Fibroblast of villous mesenchyme (primary cell): ENCODE measurements at places on chromosomes 5 and 9. TPM values are rescaled to one million over a fixed set of nuclear protein-coding genes. Genes with fewer than 3 reads are reported as not detected.

- DNase-seq, result no peak
Observed at GRCh38 chr9:108961151-108961550, 27.0 kb downstream of the ABITRAM start.

DNA sequence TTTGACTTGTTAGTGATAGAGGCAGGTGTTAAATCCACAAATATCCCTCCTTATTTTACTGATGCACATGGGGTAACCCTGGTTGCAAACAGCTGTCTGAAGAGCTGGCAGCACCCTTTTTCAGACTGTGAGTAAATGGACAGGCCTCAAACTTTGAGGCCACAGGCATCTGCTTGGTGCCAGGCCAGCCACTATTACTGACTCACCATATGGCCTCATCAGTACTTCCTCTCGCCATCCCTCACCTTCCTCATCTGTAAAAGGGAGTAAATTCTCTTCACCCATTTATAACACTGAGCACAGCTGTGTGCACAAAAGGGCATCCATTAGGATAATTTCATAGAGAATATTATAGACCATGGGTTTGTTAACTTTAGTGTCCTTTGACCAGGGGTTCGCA, 11.9 kb upstream of the TNIP1 start:
- DNase-seq, result peak; percentile 62

DNA sequence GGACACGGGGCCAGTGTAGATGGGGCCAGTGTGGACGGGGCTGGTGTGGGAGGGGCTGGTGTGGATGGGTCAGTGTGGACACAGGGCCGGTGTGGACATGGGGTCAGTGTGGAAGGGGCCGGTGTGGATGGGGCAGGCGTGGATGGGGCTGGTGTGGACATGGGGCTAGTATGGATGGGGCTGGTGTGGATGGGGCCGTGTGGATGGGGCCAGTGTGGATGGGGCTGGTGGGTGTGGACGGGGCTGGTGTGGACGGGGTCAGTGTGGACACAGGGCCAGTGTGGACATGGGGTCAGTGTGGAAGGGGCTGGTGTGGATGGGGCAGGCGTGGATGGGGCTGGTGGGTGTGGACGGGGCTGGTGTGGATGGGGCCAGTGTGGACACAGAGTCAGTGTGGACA, 23.8 kb downstream of the SLC9A3 start:
- DNase-seq, result no peak

DNA sequence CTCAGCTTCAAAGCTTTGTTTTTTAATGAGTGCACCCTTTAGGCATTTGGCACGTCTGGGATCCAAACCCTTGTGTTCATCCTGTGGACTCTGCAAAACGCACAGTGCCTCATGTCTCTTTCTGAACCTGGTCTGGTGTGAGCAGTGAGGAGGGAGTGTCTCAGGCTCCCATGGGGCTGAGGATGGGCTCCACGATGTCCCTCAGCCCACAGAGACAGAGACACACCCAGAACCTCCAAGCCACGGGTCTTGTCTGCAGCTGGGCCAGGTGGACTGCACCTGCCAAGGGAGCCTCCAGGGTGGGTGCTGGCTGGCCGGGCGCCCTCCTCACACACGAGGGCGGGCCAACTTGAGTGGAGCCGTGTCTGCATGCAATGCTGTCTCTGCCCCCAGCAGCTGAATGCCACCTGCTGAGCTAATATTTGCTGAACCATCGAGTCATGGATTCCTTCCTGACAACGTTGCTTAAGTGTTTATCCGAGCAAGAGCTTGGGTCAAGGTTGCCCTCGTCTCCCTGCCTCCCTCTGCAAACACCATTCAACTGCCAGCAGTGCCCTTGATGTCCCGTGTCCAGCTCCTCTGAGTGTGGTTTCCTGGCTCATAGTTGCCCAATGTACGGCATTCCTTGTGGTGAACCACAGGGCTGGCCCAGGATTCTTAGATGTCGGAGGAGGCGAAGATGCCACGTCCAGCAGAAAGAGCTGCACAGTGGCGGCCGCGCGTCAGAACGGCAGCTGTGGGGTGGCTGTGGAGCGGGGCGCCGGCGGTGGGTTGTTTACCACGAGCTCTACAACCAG, 31.4 kb upstream of the LPCAT1 start:
- peak; percentile 87 for DNase-seq

DNA sequence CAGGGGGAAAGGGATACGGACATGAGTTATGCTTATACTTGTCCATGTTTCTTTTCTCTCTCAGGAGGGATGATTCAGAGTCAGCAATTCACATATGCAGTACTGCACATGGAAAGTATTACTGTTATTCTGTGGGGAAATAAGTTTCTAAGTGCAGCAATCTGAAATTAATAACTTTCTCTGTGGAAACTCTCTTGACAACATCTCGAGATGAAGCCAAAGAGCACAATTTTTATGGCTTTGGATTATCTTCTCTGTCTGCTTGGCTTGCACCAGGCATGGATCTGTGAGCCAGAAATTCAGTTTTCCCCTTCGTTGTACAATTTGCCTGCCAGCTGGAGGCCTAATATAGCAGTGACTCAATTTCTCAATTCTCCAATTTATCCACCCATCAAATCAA, 2.5 kb upstream of the NDFIP1 start:
- DNase-seq, result peak; percentile 15

- no peak for DNase-seq
Observed at GRCh38 chr5:169318556-169318955, 17.6 kb upstream of the SLIT3 start.

GRCh38 chr9:129629251-129629820, 3.4 kb downstream of the NTMT1 start:
- no peak for DNase-seq

DNA sequence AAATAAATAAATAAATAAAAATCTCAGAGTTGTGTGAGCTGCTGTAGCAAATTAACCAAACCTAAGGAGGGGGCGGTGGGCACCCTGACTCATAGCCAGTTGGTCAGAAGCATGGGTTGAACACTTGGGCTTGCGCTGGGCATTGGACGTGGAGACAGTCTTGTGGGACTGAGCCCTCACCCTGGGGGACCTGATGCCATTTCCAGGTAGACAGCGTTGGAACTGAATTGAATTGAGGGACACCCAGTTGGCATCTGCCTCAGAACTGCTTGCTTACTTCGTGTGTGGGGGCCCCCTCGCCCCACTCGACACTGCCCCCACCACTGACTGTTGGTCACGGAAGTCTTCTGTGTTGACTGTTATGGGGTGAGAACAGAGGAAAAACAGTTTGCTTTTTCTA, 19.0 kb upstream of the TBC1D9B start:
- DNase-seq, result no peak

DNA sequence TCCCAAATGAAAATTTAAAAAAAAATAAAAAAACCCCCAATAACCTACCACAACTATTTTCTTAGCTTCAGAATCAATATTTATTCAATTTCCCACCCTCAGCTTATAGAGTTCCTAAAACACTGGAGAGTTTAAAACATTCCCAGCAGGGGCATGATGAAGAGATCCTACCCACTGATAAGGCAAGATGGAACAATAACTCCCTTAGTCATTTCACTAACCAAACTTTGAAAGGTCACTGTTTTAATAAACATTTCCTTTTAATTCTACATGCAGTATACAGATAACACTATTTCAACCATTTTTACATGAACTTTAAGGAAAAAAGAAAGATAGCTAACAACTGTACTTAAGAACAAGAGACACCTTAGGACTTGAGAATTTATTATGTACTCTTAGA, 34.9 kb upstream of the ACOT12 start:
- no peak for DNase-seq

- no peak for DNase-seq
Observed at GRCh38 chr5:40409601-40410000, 270.1 kb upstream of the PTGER4 start.

DNA sequence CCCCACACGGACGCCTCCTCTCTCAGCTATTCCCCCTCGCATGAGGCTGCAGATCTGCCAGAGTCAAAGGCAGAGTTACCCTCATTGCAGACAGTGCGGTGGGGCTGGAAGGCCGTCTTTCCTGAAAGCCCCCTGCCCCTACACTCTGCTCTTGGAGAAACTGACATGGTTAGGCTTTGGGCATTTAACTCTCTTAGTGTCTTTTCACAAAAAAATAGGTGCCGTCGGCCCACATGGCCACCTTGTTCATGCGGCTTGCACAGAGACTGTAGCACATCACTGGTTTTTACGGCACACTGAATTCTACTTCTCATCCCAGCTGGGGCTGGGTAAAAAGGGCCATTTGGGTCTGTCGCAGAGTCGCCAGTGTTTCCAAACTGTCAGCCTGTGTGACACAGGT, 107.6 kb downstream of the ENTREP1 start:
- no peak for DNase-seq

GRCh38 chr5:145062280-145063062, 772.7 kb downstream of the PRELID2 start:
- DNase-seq, result no peak

DNA sequence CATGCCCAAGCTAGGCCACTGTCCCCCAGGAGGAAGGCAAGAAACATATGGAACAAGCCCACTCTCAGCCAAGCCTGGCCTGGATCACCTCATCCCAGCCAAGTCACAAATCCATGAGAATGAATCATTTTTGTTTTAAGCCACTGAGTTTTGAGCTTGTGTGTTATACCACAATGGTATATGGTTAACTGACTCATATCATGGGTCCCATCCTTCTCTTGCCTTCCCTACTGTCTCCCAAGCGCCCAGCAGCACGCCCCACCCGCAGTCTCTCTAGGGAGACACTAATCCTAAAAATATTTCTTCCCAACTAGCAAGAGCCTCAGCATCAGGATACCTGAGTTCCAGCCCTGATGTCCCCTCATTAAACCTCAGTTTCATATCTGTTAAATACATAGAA, 248.1 kb downstream of the CDK5RAP2 start:
- DNase-seq, result no peak

DNA sequence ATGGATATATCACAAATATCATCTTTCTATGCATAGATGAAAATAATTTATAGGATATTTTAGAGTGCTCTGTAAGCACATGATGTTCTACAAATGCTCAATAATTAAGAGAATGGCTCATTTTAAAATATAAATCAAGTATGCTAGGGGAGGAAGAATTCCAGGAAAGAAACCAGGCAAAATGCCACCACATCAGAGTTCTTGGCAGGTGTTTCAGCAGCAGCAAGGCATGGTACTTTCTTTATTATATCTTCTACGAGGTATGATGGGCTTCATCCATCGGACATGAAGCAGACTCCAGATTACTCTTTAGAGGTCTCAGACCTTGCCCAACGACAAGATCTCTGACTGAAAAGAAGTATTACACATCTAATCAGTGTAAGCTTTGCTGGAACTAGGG, 316.3 kb upstream of the ARRDC3 start:
- DNase-seq, result no peak

- no peak for DNase-seq
Observed at GRCh38 chr5:107282061-107282460, 388.7 kb downstream of the EFNA5 start.

- no peak for DNase-seq
Observed at GRCh38 chr5:35316611-35317274, 86.5 kb upstream of the PRLR start.

DNA sequence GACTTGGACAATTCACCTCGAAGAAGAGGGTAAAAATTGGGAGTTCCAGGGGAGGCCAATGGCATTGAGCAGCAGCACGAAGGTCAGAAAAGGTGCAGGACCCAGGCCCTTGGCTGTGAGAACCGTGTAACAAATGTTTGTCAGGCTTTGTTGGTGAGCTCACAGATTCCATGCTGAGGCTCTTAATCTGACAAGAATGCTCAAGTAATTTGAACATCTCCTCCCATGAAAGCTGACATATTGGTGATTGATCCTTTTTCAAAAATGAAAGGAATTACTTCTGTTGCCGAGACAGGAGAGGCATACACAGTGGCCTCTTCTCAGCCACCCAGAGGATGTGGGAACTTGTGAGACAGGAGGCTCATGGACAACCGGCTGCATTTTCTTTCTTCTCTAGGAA, 11.6 kb downstream of the RAI14 start:
- DNase-seq, result no peak

GRCh38 chr5:38447786-38448185, 108.7 kb downstream of the LIFR start:
- DNase-seq, result no peak

GRCh38 chr9:75504721-75505120, 385.8 kb upstream of the PCSK5 start:
- DNase-seq, result no peak

DNA sequence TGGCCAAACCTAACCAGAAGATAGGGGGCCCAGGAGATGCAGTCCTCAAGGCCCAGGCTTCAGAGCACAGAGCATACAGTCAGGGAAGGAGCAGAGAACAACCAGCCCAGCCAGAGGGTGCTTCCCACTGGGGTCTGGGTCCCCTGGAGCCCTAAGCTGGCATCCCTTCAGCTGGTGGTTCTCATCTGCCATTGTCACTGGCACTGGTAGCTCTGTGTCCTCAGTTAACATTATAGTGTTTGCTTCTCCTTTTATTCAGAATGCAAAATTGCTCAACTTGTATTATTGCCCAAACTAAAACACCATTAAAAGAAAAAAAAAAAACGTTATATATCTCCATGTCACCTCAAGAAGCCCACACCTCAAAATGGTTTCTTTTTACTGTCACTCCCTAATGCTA, 219.2 kb downstream of the ENC1 start:
- DNase-seq, result no peak

DNA sequence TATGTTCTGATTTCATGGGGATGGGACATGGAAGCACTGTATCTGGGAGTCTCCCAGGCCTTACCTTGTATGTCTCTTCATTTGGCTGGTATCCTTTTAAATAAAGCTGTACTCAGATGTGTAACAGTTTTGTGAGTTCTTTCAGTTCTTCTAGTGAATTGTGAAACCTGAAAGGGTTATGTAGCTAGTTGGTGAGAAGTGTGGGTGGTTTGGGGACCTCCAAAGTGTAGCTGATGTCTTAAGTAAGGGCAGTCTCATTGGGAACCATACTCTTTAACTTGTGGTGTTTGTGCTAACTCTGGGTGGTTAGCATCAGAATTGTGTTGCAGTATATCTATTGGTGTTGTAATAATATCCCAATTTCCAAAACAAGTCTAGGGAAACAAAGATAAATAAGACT, 166.9 kb upstream of the CCNH start:
- no peak for DNase-seq

DNA sequence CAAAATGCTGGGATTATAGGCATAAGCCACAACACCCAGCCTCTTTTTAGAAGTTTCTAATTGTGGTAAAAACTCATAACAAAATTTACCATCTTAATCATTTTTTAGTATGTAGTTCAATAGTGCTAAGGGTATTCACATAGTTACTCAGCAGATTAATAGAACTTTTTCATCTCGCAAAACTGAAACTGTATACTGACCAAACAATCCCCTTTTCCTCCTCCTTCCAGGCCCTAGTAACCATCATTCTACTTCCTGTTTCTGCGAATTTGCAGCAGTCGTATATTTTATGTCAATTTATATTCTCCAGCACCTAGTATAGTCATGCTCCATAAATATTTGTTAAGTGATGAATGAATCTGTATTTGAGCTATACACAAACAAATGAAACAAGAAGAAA, 86.3 kb upstream of the ERBIN start:
- DNase-seq, result no peak

GRCh38 chr5:157109744-157110143, 900 bp upstream of the HAVCR2 start:
- no peak for DNase-seq

The IL31RA gene
- total RNA-seq, result 0.43 and 0.64 TPM in 2 replicates

The CRHBP gene
- not detected in 2 replicates for total RNA-seq

The CNOT6 gene
- total RNA-seq, result 8.7 and 16.4 TPM in 2 replicates

The LCP2 gene
- total RNA-seq, result not detected in 2 replicates

The IFNA7 gene
- not detected in 2 replicates for total RNA-seq

The NIPAL4 gene
- 1.7 and 2.3 TPM in 2 replicates for total RNA-seq

The SLC22A4 gene
- total RNA-seq, result 6.8 and 16.4 TPM in 2 replicates

The SLC6A19 gene
- total RNA-seq, result not detected in 2 replicates

The SPINK7 gene
- not detected in 2 replicates for total RNA-seq

The TRIM36 gene
- total RNA-seq, result 0.97 and 2.2 TPM in 2 replicates

The SPATA31A3 gene
- total RNA-seq, result not detected in 2 replicates

The AP3S1 gene
- total RNA-seq, result 86.7 and 126 TPM in 2 replicates

The ANKHD1 gene
- total RNA-seq, result 64.8 and 66.0 TPM in 2 replicates

The CATSPER3 gene
- under 0.01 TPM in 1 of 2 replicates, not detected in the other for total RNA-seq

The PRSS3 gene
- 3.9 and 12.9 TPM in 2 replicates for total RNA-seq
